ENCODE measurements at places on chromosomes 1 and 21.

DNA sequence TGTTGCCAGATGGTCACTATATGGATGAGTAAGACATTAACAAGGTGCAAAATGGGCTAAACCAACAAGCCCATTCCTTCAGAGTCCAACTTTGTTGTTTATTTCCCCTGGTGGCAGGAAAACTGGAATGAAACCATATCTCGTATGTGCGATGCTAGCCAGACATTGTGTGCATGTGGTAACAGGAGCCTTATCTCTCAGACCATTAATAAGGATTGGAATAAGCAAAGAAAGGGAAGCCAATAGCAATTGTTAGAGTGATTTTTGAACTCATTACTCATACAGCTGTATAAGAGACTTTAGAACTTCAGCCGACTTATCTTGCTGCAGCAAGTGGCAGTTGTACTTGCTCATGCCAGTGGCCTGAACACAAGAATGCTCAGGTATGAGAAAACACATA is 30.0 kb upstream of the HMCN1 start:
- no peak for DNase-seq

GRCh38 chr1:153698923-153699714 is 20.6 kb downstream of the NPR1 start:
- no peak for DNase-seq

DNA sequence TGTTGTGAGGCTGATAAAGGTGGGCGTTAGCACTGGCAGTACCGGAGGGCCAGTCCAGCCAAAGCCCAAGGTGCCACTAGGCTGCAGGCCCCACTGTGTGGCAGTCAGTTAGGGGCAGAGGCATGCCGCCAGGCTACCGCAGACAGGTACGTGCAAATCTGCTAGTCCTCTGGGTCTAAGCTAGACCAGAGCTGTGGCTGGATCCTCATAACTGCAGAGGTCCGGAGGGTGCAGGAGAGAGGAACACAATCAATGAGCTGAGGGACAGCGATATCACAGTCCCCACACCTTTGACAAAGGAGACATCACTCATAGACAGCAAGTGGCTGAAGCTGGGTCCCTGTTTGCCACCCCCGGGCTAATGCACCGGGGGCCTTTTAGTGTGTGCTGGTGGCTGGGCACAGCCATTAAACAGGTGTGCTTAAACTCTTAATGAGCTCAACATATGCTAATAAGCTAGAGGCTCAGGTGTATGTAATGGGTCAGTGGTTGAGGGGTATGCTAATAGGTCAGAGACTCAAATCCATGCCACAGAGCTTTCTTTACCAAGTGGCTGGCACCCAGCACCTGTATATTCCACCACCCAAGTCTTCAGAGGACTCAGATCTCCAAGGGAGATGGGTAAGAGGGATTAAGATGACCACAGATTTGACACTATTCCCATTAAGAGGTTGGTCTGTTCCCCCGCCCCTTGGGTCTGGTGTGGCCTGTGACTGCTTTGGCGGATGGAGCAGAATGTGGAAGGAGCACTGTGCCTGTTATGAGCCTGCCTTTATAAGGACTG is 82.0 kb downstream of the GLIS1 start:
- DNase-seq: no peak

GRCh38 chr1:195577748-195578147 is 1030.5 kb downstream of the KCNT2 start:
- DNase-seq: no peak

GRCh38 chr1:225462714-225463574 is 35.1 kb upstream of the LBR start:
- DNase-seq: no peak

DNA sequence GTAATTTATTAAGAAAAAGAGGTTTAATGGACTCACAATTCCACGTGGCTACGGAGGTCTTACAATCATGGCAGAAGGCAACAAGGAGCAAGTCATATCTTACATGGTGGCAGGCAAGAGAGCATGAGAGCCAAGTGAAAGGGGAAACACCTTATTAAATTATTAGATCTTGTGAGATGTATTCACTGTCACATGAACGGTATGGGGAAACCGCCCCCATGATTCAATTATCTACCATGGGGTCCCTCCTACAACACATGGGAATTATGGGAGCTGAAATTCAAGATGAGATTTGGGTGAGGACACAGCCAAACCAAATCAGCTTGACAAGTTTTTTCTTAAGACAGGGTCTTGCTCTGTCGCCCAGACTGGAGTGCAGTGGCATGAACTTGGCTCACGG is 14.3 kb downstream of the DAP3 start:
- DNase-seq: no peak

All from ACHN (cell line).